Stimulated activated memory B cell treated with anti-CD40 and anti-IgM and Interleukin-4, amounts not matched to agents 10 μg/mL and 1 μg/mL and 100 μg/mL, for 72 hours (primary cell): ENCODE measurements at places on chromosomes 3 and 15.

DNA sequence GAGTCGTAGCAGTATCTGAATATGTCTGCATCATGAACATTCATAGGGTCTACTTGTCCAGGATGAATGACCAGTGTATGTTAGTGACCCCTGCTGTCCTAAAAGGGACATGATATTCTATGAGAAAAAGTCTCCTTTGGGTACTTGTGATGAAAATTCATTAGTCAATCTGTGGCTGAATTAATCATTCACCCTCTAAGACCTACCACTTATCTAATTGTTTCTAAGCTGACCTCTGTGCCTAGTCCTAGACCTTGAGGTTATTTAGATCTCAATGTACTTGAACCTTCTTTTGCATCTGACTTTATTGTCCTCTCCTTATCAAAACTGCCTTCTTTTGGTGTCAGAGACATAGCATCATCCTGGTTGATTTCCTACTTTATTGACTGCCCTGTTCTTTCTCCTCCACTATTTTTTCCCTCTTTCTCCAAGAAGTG lies 799.3 kb downstream of the DIPK2A start:
- peak; percentile 31 for ATAC-seq

- ATAC-seq, result no peak
These were observed 196.3 kb upstream of the ALCAM start for GRCh38 chr3:105170423-105170822.

DNA sequence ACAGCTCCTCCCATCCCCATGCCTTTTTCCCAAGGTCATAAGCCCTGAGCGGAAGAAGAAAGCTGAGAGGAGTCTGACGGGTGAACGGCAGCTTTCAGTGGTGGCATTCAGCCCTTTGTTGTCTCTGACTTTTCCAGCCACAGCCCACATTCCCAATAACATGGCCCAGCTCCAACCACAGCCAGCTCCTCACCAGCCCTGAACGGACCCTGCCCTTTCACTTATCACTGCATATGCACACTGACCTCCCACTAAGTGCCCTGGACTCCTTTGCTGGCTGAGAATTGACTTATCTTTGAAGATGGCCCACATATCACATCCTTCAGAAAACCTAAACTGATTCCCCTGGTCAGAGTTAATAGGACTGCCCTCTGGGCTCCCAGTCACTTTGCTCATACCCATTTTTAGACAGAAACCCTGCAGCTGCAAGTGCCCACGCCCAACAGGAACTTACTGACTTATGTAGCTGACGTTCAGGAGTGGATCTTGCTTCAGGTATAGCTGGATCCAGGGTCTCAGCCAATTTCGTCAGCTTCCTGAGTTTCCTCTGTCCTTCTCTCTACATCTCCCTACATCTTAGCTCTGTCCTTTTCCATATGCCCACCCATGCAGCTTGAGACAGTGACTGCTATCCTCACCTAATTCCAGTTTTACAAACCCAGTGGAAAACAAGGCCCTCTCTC lies 348.5 kb upstream of the PROK2 start:
- no peak for ATAC-seq

DNA sequence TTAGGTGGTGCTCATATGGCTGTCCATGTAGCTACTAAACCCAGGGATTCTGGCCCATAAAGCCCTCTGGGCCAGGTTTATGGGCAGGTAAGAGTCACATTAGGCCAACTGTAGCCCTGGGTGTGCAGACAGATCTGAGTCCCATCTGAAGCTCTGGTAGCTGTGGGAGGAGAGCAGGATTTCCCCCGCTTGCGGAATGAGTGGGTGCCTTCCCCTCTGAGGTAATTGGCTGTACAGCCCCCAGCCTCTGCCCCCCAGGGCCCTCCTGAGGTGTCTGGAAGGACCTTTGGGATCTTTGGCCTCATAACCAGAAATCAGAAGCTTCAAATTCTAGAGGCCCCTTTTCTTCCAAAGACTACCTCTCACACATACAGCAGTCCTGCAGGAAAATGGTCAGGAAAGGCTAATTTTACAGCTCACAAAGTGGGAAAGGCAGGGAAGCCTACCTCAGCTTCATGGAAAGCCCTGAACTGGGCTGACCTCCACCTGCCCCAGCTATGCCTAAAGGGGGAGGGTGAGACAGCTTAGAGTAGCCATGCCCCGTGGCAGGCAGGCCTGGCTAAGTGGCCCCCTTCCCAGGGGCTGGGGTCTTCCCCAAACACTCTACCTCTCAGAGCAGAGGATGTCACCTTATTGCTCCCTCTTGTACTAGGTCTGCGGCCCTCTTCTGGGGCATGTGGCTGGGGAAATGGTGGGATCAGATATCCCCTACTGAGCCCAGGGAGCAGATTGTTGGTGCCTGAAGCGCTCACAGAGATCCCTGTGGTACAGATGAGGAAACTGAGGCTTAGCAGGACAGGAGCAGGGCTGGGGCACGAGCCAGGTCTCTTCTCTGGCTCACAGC lies 16.8 kb downstream of the HEMK1 start:
- peak; percentile 67 for ATAC-seq

DNA sequence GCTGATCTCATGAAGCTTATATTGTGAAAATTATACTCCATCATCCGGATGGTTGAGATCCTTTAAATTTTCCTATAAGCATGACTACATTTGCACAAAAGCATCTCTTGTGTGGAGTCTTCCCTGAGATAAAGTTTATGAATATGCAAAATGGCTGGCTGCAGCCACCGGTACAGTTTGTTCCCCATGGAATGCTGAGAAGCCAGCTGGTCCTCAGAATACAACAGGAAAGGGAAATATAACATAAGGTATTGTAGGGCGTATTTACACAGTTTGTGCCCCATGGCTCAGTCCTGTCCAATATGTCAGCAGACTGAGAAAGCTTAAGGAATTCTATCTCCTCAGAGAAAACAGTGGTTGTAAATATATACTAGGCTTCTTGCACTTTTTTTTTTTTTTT lies 468.6 kb downstream of the CNTN6 start:
- ATAC-seq, result no peak

DNA sequence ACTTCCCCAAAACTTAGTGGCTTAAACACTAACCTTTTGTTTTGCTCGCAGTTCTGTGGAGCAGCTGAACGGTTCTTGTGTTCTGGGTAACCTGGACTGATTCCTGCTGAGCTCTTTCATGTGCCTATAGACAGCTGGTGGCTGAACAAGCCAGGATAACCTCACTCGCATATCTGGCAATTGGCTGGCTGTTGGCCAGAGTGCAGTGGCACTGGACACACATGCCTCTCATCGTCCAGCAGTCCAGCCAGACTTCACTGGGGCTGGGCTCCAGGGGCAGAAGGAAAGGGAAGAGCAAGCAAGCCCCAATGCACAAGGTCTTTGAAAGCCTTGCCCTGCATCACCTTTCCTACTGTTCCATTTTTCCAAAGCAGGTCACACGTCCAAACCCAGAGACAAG lies 53.6 kb upstream of the GATA2 start:
- no peak for ATAC-seq

DNA sequence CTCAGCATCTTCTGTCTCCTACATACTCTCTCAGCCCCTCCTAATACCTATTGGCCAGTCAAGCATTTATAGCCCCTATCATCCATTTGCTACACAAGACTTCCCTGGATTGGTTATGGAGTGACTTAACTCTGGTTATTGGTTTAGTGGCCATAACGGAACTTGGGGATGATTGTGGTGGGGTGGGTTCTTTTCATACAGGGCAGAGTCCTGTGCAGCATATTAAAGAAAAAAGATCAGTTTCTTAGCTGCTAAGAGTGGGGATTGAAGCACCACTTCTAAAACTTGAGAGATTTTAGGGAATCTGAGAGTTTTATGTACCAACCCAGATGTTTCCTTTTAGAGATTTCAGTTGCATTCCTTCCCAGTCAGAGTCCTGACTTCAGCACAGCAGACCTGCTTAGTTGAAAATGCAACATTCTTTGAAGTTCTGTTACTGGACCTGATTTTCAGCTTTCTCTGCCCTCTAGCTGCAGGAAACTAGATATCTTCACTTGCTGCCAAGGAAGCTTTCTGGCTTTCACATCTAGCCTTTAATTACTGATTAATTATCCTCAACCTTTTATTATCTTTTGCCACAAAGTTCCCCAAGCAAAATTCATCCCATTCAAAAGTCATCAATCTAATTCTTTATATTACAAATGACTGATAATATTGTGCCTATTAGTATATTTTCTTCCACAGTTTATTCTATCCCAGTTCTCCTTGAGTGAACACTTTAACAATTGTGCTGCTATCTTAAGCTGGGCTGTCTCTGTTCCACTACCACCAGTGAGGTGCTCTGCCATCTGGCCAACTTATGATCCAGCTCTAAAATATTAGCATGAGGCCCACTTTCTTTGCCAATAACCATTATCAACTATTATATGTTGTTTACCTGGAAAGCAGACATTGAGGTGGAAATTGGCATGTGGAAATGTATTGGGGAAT lies 906.0 kb upstream of the ALCAM start:
- no peak for ATAC-seq

DNA sequence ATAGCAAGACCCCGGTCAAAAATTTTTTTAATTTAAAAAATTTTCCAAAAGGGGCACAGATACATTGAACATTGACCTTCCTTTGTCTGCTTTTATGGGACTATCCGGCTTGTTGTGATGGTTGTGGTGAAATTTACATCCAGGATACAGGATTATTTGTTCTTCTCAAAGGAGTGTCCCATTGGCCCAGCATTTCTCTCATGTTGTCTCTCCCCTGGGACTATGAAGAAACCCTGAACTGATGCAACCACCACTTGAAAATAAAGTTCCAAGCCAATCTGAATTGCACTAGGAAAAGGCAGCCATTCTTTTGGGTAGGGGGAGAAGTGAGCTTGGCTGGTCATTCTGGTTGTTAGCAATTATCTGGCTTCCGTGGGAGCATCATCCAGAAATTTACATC lies 58.4 kb downstream of the PPARG start:
- ATAC-seq, result no peak

- no peak for ATAC-seq
These were observed 263.3 kb downstream of the LPP start for GRCh38 chr3:188417271-188417696.

DNA sequence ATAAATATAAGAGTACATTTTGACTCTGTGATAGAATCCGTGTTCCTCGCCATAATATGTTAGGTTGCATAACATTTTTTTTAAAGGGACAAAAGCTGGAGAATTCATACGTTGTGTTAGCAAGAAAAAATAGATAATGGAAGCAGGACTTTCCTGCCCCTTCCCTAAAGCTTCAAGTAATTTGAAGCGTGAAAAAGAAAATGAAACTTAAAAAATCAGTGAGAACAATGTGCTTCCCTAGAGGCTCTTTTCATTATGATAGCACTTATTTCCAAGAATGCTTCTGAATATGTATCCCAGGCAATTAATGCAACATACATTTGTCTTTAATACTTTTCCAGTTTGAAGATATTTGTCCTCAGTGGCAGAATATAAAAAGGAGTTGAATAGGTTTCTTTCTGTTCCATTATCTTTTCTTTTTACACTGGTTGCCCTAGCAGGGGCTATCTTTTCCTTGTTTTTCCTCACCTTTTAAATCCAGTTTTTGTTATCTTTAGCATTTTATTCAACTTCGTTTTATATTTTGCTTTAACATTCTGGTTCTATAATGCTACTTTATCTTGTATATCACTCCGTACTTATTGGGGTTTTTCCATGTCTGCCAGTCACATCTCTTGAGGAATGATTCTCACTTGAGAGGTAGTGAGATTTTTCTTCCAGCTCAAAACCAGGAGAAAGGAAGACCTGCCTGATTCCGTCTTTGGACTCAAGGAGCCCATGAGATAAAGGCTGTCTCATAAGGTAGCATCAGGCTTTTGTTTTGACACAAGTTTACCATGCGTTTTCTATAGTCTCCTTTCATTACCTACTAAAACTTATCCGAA lies 113.8 kb downstream of the MBNL1 start:
- ATAC-seq, result no peak

DNA sequence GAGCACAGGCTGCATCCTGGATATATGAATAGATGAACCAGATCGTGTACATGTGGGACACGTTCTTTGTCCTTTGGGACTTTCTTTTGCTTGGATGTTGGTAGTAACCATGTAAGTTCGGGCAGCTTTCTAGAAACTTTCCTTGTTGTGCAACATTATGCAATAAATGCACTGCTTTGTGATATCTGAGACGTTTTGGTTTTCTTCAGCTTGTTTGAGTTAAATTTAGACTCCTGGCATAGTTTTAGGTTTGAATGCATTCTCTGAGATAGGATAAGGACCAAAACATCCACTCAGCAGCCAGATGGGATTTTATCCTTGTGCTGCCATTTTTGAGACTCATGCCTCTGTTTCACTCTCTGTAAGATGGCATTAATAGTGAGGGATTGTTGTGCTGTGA lies 158.9 kb downstream of the IGF1R start:
- ATAC-seq, result no peak

DNA sequence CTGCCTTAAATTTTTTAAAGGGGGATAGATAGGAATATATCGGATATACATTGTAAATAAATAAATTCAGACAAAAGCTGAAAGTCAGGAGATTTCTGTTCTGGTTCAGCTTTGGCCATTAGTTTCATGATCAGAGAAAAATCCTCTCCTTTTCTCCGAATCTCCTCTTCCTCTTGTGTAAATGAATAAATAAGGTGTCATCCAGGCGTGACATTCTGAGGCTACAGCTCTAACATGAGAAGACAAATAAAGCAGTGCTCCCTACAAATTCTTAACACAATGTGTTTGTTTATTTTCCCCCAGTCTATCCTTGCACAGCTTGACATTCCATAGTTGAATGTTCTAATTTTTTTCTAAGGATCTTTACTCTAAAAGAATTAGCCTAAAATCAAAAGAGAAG lies 9.4 kb upstream of the MB21D2 start:
- ATAC-seq, result no peak

- no peak for ATAC-seq
These were observed 64.8 kb downstream of the NTRK3 start for GRCh38 chr15:88191812-88192165.
